Aorta (tissue), 5 donors: ENCODE measurements at places on chromosomes 5 and 9. TPM values are rescaled to one million over a fixed set of nuclear protein-coding genes. Genes with fewer than 3 reads are reported as not detected.
A peak's percentile ranks its signal among the peaks of the same experiment; 100 is the strongest.

DNA sequence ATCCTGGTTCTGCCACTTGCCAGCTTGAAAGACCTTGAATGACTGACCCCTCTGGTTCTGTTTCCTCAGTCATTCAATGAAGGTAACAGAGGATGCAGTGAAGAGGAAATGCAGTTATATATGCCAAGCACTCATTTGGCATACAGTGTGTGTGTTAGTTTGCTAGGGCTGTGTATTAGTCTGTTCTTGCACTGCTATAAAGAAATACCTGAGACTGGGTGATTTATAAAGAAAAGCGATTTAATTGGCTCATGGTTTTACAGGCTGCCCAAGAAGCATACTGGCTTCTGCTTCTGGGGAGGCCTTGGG is 8.6 kb upstream of the WHRN start:
- no peak for DNase-seq

- no peak for DNase-seq
Observed at GRCh38 chr9:20043035-20043434, 254.2 kb upstream of the SLC24A2 start.

GRCh38 chr5:68873198-68873597 is 220.6 kb upstream of the SLC30A5 start:
- DNase-seq, result no peak

GRCh38 chr5:92444888-92445287 is 1061.8 kb upstream of the ARRDC3 start:
- no peak for DNase-seq

DNA sequence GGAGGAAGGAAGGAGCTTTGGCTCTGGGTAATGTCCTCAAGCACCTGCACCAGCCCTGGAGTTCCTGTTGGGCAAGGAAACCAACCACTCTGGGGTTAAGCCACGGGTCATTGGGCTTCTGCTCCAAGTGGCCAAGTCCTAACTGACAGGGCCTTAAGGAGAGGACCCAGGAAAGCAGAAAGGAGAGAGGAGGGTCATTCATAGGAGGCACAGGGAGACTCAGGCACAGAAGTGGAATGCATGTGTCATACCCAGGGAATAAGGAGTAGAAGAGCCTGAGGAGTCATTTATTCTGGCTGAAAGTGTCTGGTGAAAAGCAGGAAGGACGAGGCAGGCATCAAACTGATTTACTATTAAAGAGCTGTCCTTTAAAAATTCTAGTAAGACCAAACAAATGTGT is 129.2 kb downstream of the DMRT2 start:
- no peak for DNase-seq

DNA sequence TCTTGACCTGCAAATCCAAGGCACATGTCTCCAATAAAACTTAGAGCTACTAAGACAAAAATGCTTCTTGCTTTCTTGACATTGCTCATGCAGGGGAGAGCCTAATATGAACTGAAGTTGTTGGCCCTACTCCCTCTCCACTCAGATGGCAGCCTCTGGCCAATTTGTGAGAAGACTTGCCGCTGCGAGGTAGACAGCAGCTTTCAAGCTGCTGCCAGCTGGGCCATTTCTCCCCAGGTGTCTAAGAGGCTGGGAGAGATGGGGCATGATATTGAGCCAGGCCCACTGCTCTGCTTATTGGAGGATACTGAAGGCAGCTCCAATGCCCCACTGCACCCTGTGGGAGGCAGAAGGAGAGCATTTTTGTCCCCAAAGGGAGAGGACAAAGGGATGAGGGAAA is 380.5 kb downstream of the RASEF start:
- no peak for DNase-seq

DNA sequence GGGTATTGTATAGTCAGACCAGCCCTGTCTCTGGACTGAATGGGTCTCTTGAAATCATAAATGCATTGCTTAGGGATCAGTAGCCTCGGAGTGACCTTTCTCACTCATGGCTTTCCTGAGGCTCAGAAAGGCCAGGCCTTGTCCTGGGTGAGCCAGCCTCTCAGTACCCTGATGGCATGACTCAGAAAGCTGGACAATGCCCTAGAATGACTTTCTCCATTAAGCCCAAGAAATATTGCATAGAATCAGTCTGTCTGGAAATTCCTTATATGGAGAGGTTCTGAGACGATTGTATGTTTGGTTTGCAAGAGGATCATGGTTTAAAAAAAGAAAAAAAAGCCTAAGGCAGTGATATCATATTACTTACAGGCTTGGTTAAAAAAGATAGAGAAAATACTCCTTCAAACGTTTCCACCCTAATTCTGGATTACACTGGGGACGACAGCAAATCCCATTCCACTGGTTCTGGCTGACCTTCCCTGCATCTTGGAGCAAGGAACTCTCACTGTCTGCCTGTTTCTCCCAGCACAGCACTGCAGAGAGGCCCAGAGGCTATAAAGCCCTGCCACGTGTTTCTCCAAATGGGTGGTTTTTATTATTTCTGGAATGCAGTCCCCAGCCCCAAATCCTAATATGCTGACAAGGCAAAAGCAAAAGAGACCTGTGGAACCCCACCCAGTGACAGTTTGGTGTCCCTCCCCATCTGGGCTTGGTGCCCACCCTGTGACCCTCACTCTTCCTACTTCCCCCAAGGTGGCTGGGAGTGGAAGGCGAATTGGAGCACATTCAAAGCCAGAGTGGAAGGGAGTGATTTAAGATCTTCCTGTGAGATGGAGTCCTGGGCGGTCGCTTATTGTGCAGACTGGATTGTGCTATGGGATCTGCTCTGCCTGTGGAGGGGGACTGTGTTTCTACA is 34.4 kb downstream of the MAP1B start:
- peak; percentile 66 for DNase-seq

GRCh38 chr5:155459889-155460500 is 446.4 kb downstream of the KIF4B start:
- DNase-seq, result no peak

DNA sequence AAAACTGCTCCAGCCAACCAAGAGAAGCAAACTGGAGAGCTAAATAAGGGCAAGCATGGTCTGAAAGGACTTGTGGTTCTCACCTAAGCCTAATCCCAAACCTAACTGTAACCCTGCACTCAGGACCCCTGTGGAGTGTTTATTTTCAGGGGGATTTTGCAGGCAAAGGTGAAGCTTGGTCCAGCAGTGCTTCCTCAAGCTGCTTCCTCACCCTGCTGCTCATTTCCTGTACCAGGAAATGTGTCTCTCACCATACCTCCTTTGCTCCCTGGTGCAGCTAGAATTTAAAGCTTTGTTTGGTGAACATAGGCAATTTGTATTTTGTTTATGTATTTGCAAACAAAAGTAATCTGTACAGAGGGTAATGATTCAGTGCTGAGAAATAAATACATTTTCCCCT is 50.2 kb downstream of the CARTPT start:
- no peak for DNase-seq

DNA sequence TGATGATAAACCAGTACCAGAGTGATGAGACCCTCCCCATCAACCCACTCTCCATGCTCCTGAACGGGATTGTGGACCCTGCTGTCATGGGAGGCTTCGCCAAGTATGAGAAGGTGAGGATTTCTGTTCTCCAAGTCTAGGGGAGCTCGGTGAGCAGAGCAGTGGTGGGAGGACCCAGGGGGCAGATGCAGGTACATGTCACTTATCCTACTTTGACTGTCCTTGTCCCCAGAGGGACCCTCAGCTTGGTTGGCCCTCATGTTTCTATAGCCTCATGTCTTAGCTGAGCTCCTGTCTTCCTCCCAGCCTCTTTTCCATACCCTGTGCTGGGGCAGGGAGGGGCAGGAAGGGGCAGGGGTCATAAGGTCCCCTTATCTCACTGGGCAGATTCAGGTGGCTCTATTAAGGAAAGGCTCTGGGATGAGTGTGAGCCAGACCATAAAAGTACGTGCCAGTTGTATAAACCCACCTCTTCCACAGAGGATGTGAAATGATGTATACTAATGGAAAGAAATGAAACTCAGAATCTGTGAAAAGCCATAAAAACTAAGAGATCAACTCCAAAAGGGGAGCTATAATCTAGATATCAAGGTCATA is 38.0 kb upstream of the FOXI1 start:
- DNase-seq, result no peak

GRCh38 chr9:86885232-86885631 is 62.1 kb downstream of the GAS1 start:
- DNase-seq, result no peak

- no peak for DNase-seq
Observed at GRCh38 chr9:1198085-1198484, 147.9 kb downstream of the DMRT2 start.

The PRRX2 gene
- total RNA-seq, result 51.9 TPM

The CDX1 gene
- total RNA-seq, result not detected

The ARID3C gene
- not detected for total RNA-seq

The PCDHGA5 gene
- total RNA-seq, result 7.5 TPM

The PCDHGC3 gene
- 116 TPM for total RNA-seq

The POU5F2 gene
- 5.1 TPM for total RNA-seq
